ENCODE measurements at places on chromosomes 2 and 18.

GRCh38 chr2:86552889-86553288 is 10.4 kb downstream of the CHMP3 start:
- no peak for DNase-seq

DNA sequence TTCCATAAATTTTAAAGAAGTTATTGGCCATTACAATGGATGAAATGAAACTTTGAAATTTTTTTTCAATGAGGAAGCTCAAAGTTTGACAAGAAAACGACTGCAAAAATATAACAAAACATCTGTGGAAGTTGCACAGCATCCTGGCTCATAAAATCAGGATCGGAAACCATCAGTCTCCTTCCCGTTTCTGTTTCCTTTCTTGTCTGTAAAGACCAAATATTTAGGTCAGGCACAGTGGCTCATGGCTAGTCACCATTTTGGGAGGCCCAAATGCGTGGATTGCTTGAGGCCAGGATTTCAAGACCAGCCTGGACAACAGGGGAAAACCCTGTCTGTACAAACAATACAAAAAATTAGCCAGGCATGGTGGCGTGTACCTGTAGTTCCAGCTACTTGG is 27.6 kb upstream of the SSB start:
- DNase-seq, result no peak

DNA sequence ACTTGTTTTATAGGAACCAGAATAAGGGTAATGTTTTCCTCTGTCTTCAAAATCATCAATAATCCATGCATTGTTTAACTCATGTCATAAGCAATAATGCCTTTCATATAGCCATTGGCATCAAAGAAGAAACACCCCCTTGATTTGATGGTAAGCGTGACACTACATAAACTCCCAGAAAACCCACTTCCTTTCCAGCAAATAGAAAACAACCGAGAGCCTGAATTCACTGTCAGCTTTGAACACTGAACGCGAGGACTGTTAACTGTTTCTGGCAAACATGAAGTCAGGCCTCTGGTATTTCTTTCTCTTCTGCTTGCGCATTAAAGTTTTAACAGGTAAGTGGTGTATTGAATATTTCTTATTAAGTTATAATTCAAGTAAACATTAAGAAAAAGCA is at the start of gene ICOS:
Gene ICOS (plus strand): TSS at position 229 of the 400 bp plus-strand sequence. CDS start 52 bp downstream, at position 281.
- no peak for DNase-seq

DNA sequence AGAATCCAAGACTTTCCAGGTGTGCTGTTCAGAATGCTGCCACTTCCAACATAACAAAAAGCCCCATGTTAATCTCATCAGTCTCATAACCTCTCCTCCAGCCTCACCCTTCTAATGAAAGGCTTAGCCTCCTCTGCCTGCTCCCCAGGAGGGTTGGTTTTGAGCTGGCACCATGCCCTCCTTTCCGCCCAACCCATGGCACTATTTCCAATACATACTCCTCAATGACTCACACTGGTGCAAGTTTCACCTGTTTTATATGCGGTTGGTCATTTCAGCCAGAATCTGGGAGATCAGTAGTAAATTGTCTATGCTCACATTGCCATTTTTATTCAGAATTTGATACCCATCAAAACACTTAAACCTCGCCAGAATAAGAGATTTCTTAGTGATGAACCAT is 157.6 kb upstream of the NRP2 start:
- DNase-seq, result no peak

GRCh38 chr2:148998165-148998830 is 40.2 kb upstream of the LYPD6B start:
- no peak for DNase-seq

- DNase-seq, result no peak
Measured at GRCh38 chr2:106115250-106115649, 78.9 kb downstream of the UXS1 start.

Measured in activated CD4-positive, alpha-beta T cell treated with anti-CD3 and anti-CD28 coated beads, Interleukin-2, amount 50 U/mL, for 4 hours (primary cell).